ENCODE measurements at places on chromosomes 16 and 17. TPM values are rescaled to one million over a fixed set of nuclear protein-coding genes. Genes with fewer than 3 reads are reported as not detected.
A peak's percentile ranks its signal among the peaks of the same experiment; 100 is the strongest.

Gene SPATA22
- not detected for total RNA-seq

Gene ABCC11
- total RNA-seq = 0.56 TPM

Gene TBC1D3I
- total RNA-seq = 3.3 TPM

Gene ADAMTS18
- total RNA-seq = not detected

Gene TPPP3
- 8.5 TPM for total RNA-seq

Gene CYB561
- total RNA-seq = 52.1 TPM

Gene NPIPA1
- total RNA-seq = 114 TPM

Gene LDHD
- 4.1 TPM for total RNA-seq

Gene SAMD14
- total RNA-seq = not detected

Gene CHST5
- total RNA-seq = 0.42 TPM

- no peaks in the 10 kb centered on the region for H3K4me1 ChIP-seq
- no peak for DNase-seq
- H3K36me3 ChIP-seq = no peaks in the 10 kb centered on the region
- H3K27me3 ChIP-seq = no peaks in the 10 kb centered on the region
Measured at GRCh38 chr16:17154981-17155380, 315.8 kb downstream of the XYLT1 start.

GRCh38 chr17:69141431-69142174 is at the start of gene ABCA6:
ABCA6 (minus strand) TSS chr17:69141895; CDS start chr17:69140703, 1,192 bp downstream.
- peak within 1 kb of the TSS; percentile 68 for H3K27ac ChIP-seq
- no peaks in the 10 kb centered on the region for H3K27me3 ChIP-seq
- DNase-seq = no peak
- no peak within 1 kb of the TSS for H3K4me3 ChIP-seq
- no peaks in the 10 kb centered on the region for H3K36me3 ChIP-seq

DNA sequence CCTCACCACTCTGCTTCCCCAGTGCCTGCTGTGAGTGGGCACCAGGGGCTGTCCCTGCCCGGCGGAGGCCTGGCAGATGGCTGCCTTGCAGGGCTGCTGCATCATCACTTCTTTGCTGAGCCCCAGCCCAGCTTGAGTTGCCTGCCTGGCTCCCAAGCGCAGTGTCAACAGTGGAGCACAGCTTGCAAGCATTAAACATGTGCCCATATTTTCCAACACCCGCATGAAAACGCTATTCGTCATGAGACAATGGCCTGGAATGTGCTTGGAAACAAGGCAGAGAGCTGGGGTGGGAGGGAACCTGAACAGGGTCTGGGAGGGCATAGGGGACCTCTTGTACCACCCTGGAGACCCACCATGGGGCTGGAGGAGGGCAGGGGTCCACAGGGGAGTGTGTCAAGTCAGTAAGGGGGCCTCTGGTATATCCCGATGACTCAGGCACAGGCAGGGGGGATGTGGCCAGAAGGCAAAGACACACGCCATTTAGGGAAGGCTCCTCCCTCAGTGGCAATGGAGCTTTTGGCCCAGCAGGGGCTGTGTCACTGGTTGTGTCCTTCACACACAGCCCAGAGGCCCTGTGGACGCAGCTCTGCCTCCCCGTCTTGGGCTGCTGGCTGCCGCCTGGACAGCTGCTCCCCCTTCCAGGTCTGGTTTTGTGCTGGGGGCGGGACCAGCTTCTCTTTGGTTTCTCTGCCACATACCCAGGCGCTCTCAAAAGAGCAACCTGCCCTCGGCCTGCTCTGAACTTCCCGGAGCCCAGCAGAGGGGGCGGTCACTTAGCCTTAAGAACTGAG is 17.4 kb upstream of the MTSS2 start:
- H3K27ac ChIP-seq = no peak overlapping the region
- no peak overlapping the region for H3K4me3 ChIP-seq
- DNase-seq = no peak
- H3K27me3 ChIP-seq = no peaks in the 10 kb centered on the region
- H3K4me1 ChIP-seq = peaks cover 31% of the 10 kb centered on the region
- peaks cover 23% of the 10 kb centered on the region for H3K36me3 ChIP-seq

- no peaks in the 10 kb centered on the region for H3K27me3 ChIP-seq
- DNase-seq = peak; percentile 46
- peak overlapping the region; percentile 15 for H3K4me3 ChIP-seq
- peak overlapping the region; percentile 87 for H3K27ac ChIP-seq
Measured at GRCh38 chr16:24838554-24839266, 7.1 kb upstream of the SLC5A11 start.

DNA sequence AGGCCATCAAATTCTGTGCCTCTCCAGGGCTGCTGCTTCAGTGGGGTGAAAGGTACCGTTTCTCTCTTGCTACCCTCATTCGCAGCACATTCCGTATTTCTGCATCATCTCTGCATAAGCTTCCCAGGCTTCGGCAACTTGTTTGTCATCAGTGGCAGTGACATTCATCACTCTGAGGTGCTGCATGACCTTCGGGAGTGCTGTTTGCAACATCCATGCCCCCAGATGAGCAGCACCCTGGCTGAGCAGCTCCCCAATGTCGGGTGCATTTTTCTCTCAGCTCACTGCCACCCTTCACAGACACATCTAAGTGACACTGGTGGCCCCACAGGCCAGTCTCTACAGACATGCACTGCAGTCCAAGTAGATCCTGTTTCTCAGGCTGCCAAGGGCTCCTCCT is 3.8 kb downstream of the CREBBP start:
- H3K27me3 ChIP-seq = no peaks in the 10 kb centered on the region
- peaks cover 36% of the 10 kb centered on the region for H3K36me3 ChIP-seq
- H3K4me3 ChIP-seq = no peak overlapping the region
- H3K4me1 ChIP-seq = peaks cover 52% of the 10 kb centered on the region

- H3K36me3 ChIP-seq = peaks cover 18% of the 10 kb centered on the region
- DNase-seq = no peak
- peaks cover 33% of the 10 kb centered on the region for H3K4me1 ChIP-seq
- no peak overlapping the region for H3K27ac ChIP-seq
- peaks cover 44% of the 10 kb centered on the region for H3K27me3 ChIP-seq
Measured at GRCh38 chr17:42421507-42422338, 1.3 kb downstream of the CAVIN1 start.

- peaks cover 10% of the 10 kb centered on the region for H3K4me1 ChIP-seq
- H3K27me3 ChIP-seq = peaks cover 82% of the 10 kb centered on the region
- DNase-seq = no peak
Measured at GRCh38 chr16:85309656-85310587, 197.7 kb upstream of the CIBAR2 start.

DNA sequence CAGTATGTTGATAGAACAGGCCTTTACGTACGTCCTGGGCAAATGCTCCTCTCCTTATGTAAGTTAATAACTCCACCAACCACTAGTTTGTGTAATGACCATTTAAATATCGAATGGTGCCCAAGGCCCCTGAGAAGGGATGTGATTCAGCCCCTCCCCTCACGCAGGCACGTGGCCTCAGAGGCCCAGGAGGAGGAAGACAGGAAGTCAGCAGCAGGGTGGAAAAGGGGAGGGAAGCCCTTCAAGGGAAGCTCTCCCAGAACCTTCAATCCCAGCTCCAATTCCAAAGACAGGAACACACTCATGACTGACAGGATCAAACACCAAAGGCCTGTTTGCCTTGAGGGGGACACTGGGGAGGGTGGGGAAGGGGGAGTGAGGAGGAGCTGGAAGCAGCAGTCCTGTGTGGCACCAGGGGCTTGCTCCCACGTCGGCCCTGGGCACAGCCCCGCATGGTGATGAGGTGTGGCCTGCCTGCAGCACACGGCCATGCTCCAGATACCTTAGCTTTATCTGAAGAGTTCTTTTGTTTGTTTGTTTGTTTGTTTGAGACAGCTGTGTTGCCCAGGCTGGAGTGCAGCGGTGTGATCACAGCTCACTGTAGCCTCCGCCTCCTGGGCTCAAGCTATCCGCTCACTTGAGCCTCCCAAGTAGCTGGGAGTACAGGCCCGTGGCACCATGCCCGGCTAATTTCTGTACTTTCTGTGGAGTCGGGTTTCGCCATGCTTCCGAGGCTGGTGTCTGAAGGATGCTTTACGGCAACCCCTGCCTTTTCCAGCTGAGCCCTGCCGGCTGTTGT is 105.0 kb downstream of the ZNF778 start:
- peaks cover 98% of the 10 kb centered on the region for H3K4me1 ChIP-seq
- H3K4me3 ChIP-seq = peak overlapping the region; percentile 74
- peak overlapping the region; percentile 72 for H3K27ac ChIP-seq
- no peaks in the 10 kb centered on the region for H3K27me3 ChIP-seq

- no peaks in the 10 kb centered on the region for H3K4me1 ChIP-seq
- DNase-seq = no peak
- no peaks in the 10 kb centered on the region for H3K36me3 ChIP-seq
- no peak overlapping the region for H3K4me3 ChIP-seq
- peaks cover 99% of the 10 kb centered on the region for H3K27me3 ChIP-seq
Measured at GRCh38 chr17:73593249-73593965, 50.8 kb downstream of the SDK2 start.

DNA sequence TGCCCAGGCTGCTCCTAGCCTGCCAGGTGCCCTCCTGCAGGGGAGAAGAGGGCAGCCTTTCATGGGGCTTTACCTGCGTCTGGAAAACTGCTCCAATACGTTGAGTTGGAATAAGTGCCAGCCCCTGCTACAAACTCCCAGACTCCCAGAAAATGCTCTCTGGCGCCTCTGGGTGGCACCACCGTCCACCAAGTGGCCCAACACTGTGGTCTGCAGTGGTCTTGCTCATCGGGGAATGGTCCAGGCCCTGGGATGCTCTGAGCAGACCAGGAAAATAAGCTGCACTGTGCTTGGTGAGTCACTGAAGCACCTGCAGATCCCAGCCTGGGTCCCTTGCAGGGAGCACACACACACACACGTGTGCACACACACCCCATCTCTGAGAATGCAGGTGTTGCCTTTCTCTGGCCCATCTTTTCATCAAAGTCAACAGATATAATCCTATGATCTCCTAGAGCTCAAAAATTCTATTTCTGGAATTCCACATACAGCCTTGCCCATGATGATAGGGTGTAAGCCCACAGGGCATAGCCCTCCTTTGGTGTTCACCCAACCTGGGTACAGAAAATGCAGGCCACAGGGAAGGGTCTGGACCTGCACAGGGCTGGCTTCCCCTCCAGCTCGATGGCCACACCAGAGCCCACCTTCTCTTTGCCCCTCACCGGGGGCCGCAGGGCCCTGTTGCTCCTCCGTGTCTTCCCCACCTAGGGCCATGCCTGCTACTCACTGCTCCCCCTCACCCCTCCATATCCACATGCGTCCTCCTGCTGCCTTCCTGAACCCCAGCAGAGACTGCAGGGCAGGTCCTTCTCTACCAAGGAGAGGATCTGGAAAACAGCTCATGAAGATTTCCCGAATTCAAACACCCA is 20.5 kb downstream of the CDIP1 start:
- H3K36me3 ChIP-seq = peaks cover 15% of the 10 kb centered on the region
- H3K4me1 ChIP-seq = no peaks in the 10 kb centered on the region
- DNase-seq = peak; percentile 55
- H3K27ac ChIP-seq = no peak overlapping the region
- no peak overlapping the region for H3K4me3 ChIP-seq
- no peaks in the 10 kb centered on the region for H3K27me3 ChIP-seq

DNA sequence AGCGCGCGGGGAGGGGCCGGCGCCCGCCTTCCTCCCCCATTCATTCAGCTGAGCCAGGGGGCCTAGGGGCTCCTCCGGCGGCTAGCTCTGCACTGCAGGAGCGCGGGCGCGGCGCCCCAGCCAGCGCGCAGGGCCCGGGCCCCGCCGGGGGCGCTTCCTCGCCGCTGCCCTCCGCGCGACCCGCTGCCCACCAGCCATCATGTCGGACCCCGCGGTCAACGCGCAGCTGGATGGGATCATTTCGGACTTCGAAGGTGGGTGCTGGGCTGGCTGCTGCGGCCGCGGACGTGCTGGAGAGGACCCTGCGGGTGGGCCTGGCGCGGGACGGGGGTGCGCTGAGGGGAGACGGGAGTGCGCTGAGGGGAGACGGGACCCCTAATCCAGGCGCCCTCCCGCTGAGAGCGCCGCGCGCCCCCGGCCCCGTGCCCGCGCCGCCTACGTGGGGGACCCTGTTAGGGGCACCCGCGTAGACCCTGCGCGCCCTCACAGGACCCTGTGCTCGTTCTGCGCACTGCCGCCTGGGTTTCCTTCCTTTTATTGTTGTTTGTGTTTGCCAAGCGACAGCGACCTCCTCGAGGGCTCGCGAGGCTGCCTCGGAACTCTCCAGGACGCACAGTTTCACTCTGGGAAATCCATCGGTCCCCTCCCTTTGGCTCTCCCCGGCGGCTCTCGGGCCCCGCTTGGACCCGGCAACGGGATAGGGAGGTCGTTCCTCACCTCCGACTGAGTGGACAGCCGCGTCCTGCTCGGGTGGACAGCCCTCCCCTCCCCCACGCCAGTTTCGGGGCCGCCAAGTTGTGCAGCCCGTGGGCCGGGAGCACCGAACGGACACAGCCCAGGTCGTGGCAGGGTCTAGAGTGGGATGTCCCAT is 232.8 kb downstream of the SEC14L1 start:
- no peaks in the 10 kb centered on the region for H3K27me3 ChIP-seq
- no peak for DNase-seq
- peaks cover 47% of the 10 kb centered on the region for H3K4me1 ChIP-seq
- no peak overlapping the region for H3K27ac ChIP-seq
- no peak overlapping the region for H3K4me3 ChIP-seq

- H3K4me3 ChIP-seq = no peak overlapping the region
- H3K27me3 ChIP-seq = no peaks in the 10 kb centered on the region
- DNase-seq = no peak
- peaks cover 25% of the 10 kb centered on the region for H3K36me3 ChIP-seq
Measured at GRCh38 chr16:23667355-23667659, 11.4 kb upstream of the PLK1 start.

DNA sequence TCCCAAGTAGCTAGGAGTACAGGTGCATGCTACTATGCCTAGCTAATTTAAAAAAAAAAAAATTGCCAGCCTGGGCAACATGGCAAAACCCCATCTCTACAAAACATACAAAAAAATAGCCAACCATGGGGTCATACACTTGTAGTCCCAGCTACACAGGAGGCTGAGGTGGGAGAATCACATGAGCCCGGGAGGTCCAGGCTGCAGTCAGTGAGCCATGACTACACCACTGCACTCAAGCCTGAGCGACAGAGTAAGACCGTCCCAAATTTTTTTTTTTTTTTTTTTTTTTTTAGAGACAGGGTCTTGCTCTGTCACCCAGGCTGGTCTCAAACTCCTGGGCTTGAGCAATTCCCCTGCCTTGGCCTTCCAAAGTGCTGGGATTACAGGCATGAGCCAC is 14.8 kb downstream of the CHAD start:
- no peaks in the 10 kb centered on the region for H3K27me3 ChIP-seq
- DNase-seq = no peak
- H3K4me3 ChIP-seq = no peak overlapping the region
- no peak overlapping the region for H3K27ac ChIP-seq
- peaks cover 25% of the 10 kb centered on the region for H3K36me3 ChIP-seq
- peaks cover 29% of the 10 kb centered on the region for H3K4me1 ChIP-seq

DNA sequence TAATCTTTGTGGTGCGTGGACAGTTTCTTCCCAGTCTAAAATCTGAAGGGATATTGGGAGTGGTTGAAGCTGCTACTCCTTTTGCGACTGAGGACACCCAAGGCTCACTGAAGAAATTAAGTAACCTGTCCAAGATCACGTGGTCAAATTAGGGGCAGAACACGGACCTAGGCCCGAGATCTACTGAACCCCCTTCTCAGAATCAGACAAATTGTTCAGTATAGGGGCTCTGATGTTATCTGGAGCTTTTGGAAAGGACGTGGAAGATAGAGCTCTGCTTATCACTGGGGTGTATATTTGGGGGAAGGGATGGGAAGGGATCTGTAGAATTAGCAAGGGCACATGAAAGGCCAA is 857 bp downstream of the TANGO6 start:
- DNase-seq = no peak
- peaks cover 8% of the 10 kb centered on the region for H3K4me1 ChIP-seq
- peaks cover 30% of the 10 kb centered on the region for H3K36me3 ChIP-seq
- peak overlapping the region; percentile 27 for H3K27ac ChIP-seq
- no peaks in the 10 kb centered on the region for H3K27me3 ChIP-seq
- H3K4me3 ChIP-seq = peak overlapping the region; percentile 69
